ENCODE measurements at places on chromosomes 16 and 17.

DNA sequence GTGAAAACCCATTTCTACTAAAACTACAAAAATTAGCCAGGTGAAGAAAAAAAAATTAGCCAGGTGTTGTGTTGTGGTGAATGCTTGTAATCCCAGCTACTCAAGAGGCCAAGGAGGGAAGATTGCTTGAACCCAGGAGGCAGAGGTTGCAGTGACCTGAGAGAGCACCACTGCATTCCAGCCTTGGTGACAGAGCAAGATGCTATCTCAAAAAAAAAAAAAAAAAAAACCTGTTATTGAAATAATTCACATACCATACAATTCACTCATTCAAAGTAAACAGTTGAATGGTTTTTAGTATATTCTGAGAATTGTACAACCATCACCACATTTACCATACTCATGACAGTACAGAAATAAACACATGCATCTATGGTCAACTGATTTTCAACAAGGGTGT lies 31.0 kb downstream of the ZNRF1 start:
- no peak for DNase-seq

GRCh38 chr17:16325964-16326363 lies 27.3 kb downstream of the CENPV start:
- DNase-seq = no peak

DNA sequence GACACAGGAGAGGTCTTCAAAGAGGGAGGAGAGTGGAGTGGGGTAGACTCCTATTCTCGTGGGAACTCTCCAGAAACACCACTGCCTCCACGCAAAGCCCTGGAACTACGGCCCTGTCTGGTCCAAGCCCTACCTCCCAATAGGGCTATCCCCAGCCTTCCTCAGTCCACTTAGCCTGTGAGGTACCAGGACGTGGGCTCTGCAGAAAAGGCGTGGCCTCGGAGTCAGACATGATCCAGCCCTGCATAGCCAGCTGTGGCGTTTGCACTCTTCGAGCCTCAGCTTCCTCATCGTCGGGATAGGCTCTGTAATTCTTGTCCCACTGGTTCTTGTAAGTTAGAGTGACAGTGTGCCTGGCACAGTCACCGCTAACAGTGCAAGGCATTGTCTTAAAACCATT lies 13.8 kb downstream of the ENDOV start:
- no peak for DNase-seq

DNA sequence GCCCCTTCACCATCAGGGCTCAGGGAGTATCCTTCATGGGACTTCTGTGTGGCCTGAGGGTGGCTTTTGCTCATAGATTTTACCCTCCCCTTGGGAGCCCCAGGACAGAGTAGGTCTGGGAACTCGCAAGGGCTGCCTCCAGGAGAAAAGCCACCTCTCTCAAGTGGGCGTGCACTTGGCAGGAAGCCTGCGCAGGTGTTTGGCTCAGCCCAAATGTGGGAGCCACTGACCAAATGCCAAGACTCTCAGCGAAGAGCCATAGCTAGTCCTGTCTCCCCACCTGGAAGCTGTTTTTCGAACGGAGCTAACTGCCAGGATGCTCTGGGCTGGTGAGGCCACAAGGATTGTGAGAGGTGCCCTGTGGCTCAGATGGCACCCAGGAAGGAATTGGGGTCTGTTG lies 2.0 kb upstream of the HSD17B2 start:
- DNase-seq = no peak

- no peak for DNase-seq
These were observed 23.0 kb upstream of the DNAI2 start for GRCh38 chr17:74251051-74251450.

DNA sequence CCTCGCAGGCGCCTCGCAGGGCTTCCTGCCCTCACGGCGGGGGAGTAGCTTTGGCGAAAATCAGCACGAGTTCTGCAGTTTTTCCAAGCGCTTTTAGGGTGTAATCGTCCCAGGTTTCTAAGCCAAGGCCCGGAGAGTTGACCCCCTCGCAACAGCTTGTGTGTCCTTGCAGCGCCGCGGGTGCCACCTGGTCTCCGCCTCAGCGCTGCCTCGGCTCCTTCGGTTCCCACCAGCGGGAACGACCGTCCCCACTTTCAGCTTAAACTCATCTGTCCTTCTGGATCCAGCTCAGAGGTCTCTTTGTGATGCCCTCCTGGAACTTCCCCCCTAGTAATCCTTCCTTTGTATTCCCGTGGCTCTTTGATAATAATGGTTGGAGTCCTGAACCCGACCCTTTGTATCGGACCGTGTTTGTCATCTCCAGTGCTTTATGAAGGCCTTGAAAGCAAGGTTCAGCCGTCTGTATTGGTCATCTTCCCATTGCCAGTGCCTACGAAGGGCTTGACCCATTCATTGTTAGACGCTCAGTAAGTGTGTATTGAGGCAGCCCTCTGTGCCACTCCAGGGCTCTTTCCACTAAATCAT lies 858 bp upstream of the SMARCE1 start:
- no peak for DNase-seq

GRCh38 chr16:65342231-65342866 lies 220.5 kb upstream of the CDH11 start:
- DNase-seq = no peak

DNA sequence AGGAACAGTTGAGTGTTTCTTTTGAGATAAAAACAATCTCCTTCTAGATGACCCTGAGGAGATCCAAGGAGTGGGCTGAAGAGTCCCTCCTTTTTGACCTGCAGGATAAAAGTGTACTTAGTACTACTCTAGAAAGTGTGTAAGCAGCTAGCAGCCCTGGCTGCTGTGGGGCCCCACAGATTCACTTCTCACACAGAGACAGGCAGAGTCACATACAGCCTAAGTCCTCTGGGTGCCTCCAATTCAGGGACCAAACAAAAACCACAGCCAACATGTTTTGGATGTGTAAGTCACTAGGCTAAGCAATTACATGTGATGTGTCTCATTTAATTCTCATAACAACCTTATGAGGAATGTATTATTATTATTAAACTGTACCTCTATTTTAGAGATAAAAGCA lies 97.1 kb downstream of the TMEM100 start:
- no peak for DNase-seq

DNA sequence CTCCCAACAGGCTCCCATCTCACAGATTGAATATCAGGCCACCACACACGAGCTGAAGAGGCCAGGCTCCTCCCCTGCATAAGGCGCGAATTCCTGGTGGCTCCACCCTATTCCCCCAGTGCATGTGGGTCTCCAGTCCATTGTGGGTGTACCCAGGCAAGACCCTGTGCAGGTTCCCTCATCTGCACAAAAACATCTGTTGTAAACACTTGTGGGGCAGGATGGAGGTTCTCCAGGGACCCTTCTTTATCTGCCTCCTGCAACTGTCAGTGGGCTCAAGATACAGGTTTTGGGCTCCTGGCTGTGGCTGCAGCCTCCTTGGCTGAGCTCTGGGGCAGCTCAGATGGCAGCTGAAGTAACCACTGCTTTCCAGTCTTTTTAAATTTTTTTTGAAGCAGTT lies 17.6 kb upstream of the LGALS9 start:
- no peak for DNase-seq

Measured in stimulated activated CD4-positive, alpha-beta T cell treated with anti-CD3 and anti-CD28 coated beads, Interleukin-1b, Interleukin-23, amount 100 ng/mL, for 24 hours (primary cell).